ENCODE measurements at places on chromosomes 4 and X.

DNA sequence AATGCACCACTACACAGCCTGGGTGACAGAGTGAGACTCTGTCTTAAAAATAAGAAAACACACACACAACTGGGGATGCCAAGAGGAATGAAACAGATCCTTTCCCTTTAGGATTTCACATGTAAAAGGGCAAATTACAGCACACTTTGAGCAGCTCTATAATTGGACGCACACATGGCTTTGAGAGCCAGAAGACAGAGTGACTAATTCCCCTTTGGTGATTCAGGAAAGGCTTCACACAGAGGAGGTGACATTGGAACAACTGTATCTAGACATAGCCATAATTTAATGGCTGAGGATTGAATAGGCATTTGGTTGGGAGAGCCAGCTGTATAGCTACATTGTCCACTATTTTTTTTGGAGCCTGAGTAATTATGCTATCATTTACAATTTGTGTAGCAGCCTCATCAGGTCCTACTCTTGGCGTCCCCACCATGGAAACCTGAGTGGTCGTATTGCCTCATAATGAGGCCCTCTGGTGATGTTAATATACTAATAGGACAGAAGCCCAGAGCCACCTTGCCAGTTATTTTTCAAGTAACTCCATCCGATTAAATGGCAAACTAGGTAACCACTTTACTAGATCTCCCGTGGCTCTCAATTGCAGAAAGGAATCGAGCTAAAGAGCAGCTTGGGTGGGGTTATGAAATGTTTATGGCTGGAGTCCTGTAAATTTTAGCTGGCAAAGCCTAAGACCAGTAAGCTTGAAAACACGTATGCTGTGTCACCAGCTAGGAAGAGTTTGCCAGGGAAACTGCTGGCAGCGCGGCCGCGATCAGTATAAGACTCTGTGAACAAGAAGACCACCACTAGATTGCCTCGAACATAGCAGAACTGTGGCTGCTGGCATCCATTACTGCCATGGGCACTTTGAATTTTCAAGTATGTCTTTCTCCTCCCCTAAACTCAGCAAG, 8.5 kb upstream of the PPEF1 start:
- DNase-seq: peak; percentile 53

DNA sequence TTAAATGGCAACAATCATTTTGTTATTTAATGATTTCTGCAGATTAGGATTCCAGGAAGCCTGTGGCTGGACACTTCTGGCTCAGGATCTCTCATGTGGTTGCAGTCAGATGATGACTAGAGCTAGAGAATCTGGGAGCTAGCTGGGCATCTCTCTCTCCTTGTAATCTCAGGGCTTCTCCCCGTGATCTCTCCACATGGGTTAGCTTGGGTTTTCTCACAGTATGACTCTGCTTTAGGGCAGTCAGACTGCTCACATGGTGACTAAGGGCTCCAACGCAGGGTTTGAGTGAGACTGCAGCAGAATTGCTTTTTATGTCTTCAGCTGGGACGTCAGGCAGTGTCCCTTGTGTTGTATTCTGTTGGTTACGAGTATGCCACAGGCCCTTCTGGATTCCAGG, 361.4 kb downstream of the CBLL2 start:
- no peak for DNase-seq

DNA sequence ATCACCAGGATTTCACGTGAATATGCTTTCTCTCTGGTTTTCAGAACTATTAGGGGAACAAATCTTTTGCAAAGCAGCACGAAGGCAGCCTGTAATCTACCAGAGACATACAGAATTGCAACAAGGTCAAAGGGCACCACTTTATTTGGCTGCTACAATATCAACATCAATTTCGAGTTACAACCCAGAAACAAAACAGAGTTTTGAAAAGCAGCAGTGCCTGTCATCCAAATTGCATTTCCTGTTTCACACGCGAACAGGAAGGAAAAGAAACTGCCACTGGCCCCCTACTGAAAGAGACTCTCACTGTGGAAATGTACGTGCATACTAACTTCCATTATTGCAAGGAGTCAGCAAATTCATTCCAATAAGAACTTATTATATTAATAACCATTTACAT, 17.1 kb upstream of the C1QTNF7 start:
- DNase-seq: no peak

GRCh38 chr4:39626261-39626660, 12.4 kb downstream of the SMIM14 start:
- DNase-seq: no peak

DNA sequence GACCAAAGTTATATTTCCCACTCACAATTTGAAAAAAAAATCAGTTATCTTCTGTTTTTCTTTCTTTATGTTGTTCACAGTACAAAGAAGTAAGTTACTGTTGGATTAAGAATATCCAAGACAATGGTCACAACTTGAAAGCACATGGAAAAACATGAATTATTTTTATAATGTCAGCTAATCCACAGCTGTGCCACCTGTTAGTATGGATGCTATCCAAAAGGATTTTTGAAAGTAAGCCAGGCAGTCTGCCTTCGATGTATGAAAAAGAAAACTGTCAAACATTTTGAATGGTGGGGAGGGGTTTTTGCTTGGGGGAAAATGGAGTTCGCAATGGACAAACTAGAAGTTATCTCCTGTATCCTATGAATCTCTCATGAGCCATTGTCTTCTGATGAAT, 6.2 kb downstream of the GPM6A start:
- DNase-seq: no peak

DNA sequence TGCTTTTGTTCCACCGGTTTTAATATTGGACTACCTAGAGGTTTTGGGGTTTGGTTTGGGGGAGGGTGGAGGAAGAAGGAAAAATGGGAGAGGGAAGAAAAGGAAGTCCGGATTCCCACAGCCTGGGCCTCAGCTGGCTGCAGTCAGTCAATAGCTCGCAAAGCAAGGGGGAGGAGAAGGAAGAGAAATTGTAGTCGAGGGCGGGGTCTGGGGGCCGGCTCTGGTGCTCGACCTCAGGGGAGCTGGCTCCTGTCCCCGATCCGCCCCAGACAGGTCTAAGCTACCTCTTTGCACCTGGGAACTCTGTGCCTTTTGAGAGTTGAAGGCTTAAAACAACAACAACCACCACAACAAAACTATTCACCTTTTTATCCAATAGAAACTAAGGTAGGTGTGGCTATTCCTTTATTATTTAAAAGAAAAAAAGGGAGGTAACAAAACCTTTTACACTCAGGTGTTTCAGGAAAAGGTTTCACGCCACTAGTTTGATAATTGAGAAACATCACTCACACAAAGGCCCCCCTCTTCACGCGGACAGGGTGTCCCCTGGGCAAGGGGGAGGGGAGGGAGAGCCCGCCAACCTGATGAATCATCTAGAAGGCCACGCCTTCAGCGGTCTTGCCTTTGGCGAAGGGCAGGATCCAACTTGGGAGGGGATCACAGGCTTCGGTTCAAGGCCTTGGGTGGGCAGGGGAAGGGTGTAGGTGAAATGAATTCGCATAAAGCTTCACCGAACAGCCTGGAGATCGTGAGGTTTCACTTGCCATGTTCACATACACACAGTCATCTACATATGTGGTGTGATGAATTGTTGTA, 1.6 kb upstream of the LNX1 start:
- DNase-seq: no peak

- DNase-seq: no peak
These were observed 57.4 kb downstream of the TAPT1 start for GRCh38 chr4:16168710-16169388.

DNA sequence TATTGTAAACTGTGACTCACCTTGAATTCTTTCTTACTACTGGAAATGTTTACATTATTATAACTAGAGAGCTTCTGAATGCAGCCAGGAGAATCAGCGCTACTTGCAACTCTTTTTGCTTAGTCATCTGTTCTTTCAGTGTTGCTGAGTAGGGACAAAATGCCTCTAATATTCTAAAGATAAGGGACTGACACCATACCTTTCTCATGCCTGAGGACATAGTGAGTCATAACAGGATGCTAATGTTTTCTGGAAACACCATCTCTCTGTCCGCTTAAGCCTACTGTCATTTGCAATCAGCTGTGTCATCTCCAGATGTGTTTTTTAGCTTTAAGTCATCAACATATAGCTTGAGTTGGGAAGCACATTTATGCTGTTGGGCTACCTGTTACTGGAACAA, 108.3 kb downstream of the QRFPR start:
- DNase-seq: no peak

GRCh38 chr4:160180211-160180610, 1077.3 kb downstream of the RAPGEF2 start:
- no peak for DNase-seq

DNA sequence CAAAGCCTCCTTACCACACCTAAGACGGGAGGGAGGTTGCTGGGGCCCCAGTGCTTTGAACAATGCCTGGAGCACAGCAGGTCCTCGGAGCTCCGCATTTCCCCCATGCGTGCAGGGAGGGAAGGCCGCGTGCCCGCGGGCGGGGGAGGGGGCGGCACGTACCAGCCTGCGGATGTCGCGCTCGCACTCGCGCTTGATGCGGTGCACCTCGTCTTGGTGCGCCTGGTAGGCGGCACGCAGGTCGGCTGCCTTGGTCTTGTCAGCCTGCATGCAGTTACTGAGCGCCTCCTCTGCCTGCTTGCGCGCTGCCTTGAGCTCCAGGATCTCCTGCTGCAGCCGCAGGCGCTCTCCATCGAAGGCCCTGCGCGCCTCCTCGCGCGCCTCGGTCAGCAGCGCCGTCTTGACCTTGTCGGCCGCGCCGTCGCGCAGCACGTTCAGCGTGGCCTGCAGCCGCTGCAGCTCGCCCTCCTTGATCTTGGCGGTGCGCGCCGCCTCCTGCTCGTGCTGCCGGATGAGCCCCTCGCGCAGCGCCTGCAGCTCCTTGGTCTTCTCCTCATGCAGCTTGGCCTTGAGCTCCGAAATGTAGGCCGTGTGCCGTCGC, 87.2 kb upstream of the C4orf50 start:
- DNase-seq: no peak

- no peak for DNase-seq
These were observed 34.9 kb downstream of the NOCT start for GRCh38 chr4:139050446-139050845.

- DNase-seq: no peak
These were observed 199.0 kb upstream of the LNX1 start for GRCh38 chr4:53790286-53790685.

- DNase-seq: peak; percentile 22
These were observed 8.7 kb upstream of the TADA2B start for GRCh38 chr4:7034262-7035081.

GRCh38 chr4:181688432-181688831, 554.8 kb upstream of the TENM3 start:
- no peak for DNase-seq

DNA sequence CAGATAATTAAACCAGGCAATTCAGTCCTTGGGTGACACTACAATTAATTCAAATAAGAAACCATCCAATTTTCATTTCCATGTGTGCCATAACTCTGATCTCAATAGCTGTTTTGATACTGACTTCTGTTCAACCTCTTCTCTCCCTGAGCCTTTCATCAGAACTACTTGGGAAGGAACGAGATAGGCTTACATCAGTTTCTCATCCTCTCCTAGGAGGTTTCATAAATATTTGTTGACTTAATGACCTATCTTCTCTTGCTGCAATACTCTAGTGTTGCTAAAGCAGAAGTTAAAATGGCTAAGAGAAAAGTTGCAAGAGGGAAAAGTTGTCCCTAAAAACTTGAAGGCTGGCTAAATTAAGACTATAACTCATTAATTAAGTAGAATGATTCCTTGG, 41.8 kb downstream of the PRKG2 start:
- no peak for DNase-seq

GRCh38 chr4:163523791-163524365, 29.4 kb downstream of the TMA16 start:
- no peak for DNase-seq

GRCh38 chr4:8516061-8516573, 64.1 kb upstream of the GPR78 start:
- DNase-seq: no peak

All from NCI-H1092 (cell line).